Osteoblast (primary cell): ENCODE measurements at places on chromosomes 6 and 20. TPM values are rescaled to one million over a fixed set of nuclear protein-coding genes. Genes with fewer than 3 reads are reported as not detected.

The CAGE1 gene
- under 0.01 TPM in 2 replicates for total RNA-seq

The CFAP61 gene
- not detected in 2 replicates for total RNA-seq

The ISM1 gene
- 4.0 and 8.3 TPM in 2 replicates for total RNA-seq

The NNAT gene
- total RNA-seq: not detected in 2 replicates

The ENPP5 gene
- 2.5 and 5.3 TPM in 2 replicates for total RNA-seq

The DUSP15 gene
- total RNA-seq: 1.2 and 1.4 TPM in 2 replicates

The GSTA3 gene
- total RNA-seq: not detected in 2 replicates

The GRM1 gene
- total RNA-seq: under 0.01 TPM in 2 replicates

The CLVS2 gene
- total RNA-seq: not detected in 2 replicates

GRCh38 chr20:1381753-1382591 lies 10.9 kb downstream of the FKBP1A start:
- H3K27me3 ChIP-seq: no peaks in the 10 kb centered on the region
- no peaks in the 10 kb centered on the region for H3K36me3 ChIP-seq
- DNase-seq: no peak
- H3K27ac ChIP-seq: peak overlapping the region; percentile 34

GRCh38 chr6:105492706-105493673 lies 90.1 kb upstream of the PREP start:
- H3K4me1 ChIP-seq: peaks cover 10% of the 10 kb centered on the region
- DNase-seq: no peak
- no peaks in the 10 kb centered on the region for H3K27me3 ChIP-seq
- no peak overlapping the region for H3K4me3 ChIP-seq
- no peaks in the 10 kb centered on the region for H3K36me3 ChIP-seq
- H3K27ac ChIP-seq: peak overlapping the region; percentile 23

- H3K27ac ChIP-seq: no peak overlapping the region
- no peak for DNase-seq
- H3K4me1 ChIP-seq: no peaks in the 10 kb centered on the region
- H3K27me3 ChIP-seq: no peaks in the 10 kb centered on the region
- no peak overlapping the region for H3K4me3 ChIP-seq
Observed at GRCh38 chr6:1176567-1176966, 135.3 kb upstream of the FOXQ1 start.

DNA sequence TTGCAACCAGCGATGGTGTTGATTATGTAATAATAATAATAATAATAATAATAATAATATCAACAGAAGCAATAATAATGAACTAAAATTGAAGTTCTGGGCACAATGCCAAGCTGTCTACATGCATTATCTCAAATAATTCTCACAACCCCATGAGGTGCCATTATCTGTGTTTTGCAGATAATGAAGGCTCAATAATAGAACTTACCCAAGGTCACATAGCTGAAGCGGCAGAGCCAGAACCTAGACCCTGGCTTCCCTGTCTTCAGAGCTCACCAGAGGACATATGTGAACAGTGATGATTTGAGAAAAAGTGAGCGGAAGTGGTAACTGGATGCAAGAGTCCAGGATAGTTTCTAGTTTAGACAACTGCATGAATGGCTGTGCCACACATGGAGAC lies 91.0 kb downstream of the HIVEP1 start:
- no peak overlapping the region for H3K4me3 ChIP-seq
- DNase-seq: no peak

GRCh38 chr6:103870970-103871369 lies 988.7 kb downstream of the HACE1 start:
- no peak overlapping the region for H3K27ac ChIP-seq
- H3K4me3 ChIP-seq: no peak overlapping the region
- no peaks in the 10 kb centered on the region for H3K27me3 ChIP-seq
- no peak for DNase-seq

DNA sequence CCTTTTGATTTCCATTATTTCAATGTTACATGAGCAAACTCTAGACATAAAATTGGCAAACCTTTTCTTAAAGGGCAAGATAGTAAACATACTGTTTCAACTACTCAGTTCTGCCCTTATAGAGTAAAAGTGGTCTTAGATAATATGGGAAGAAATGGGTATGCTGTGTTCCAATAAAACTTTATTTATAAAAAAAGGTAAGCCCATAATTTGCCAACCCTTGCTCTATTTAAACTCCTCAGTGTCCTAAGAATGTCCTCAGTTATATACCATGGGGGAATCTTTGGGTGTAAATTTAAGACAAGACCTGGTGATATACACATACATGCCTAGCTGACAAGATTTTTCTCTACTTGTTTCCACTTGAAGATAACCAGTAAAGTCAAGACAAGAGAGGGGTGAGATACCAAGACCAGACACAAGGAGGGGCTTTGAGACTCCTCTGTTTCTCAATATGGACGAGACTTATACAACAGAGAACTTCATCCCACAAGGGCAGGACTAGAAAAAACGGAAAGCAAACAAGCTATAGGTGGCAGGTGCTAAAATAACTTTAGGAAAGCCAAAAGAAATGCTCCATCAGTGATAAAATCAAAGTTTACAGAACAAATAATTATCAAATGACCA lies 10.5 kb downstream of the SNX3 start:
- no peaks in the 10 kb centered on the region for H3K4me1 ChIP-seq
- DNase-seq: no peak
- no peaks in the 10 kb centered on the region for H3K27me3 ChIP-seq
- no peaks in the 10 kb centered on the region for H3K36me3 ChIP-seq
- H3K27ac ChIP-seq: no peak overlapping the region
- no peak overlapping the region for H3K4me3 ChIP-seq

- H3K4me3 ChIP-seq: no peak overlapping the region
- no peaks in the 10 kb centered on the region for H3K36me3 ChIP-seq
- H3K4me1 ChIP-seq: no peaks in the 10 kb centered on the region
- no peak overlapping the region for H3K27ac ChIP-seq
Observed at GRCh38 chr6:162262466-162263196, 464.9 kb downstream of the PRKN start.
